Natural killer cell (primary cell): ENCODE measurements at places on chromosomes 3 and 15.

GRCh38 chr3:169999433-169999832 lies 32.8 kb downstream of the SEC62 start:
- no peak overlapping the region for H3K4me3 ChIP-seq
- no peaks in the 10 kb centered on the region for H3K27me3 ChIP-seq
- H3K27ac ChIP-seq = no peak overlapping the region
- no peak for DNase-seq
- peaks cover 14% of the 10 kb centered on the region for H3K36me3 ChIP-seq
- H3K4me1 ChIP-seq = no peaks in the 10 kb centered on the region

DNA sequence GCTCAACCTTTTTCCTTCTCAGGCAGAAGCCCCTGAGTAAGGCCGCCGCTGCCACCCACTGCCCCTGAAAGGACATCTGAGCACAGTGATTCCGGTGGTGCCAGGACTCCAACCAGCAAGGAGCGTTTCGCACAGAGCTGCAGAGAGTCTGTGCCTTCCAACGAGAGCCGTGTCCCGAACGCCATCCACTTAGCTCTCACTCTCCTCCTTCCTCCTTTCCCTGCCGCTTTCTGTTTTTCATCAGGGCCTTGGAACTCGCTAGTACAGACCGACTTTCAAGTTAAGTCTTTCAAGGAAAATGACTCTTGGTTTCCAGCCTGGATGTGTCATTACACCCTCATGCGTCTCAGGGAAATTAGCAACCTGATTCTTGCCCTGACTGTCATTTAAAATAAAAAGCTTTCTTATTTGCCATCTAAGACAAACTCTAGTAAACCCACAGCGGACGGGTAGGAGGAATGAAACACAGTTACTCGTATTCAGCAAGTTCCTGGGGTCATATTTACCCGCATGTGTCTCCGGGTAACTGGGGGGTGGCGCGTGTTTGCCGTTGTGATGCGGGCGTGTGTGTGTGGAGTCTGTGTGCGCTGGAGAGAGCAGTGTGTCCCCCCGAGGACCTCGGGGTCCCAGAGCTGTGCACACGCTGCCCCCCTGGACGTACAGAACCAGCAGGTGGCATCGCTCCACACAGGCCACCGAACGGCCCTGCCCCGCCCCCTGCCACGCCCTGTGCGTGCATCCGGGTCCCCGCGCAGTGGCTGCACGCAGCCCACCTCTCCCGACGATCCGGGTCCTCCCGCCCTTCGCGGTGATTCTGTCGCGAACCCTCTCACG lies 30.4 kb upstream of the ALDH1A3 start:
- H3K27ac ChIP-seq = no peak overlapping the region
- no peaks in the 10 kb centered on the region for H3K36me3 ChIP-seq
- H3K4me3 ChIP-seq = peak overlapping the region; percentile 35
- H3K4me1 ChIP-seq = peaks cover 7% of the 10 kb centered on the region
- peak; percentile 64 for DNase-seq
- H3K27me3 ChIP-seq = peaks cover 7% of the 10 kb centered on the region

GRCh38 chr3:40120806-40121205 lies 188.7 kb upstream of the EIF1B start:
- no peak overlapping the region for H3K4me3 ChIP-seq
- no peaks in the 10 kb centered on the region for H3K36me3 ChIP-seq
- no peak for DNase-seq
- H3K27ac ChIP-seq = no peak overlapping the region
- no peaks in the 10 kb centered on the region for H3K27me3 ChIP-seq
- H3K4me1 ChIP-seq = no peaks in the 10 kb centered on the region

GRCh38 chr3:3853544-3853943 lies 54.3 kb downstream of the LRRN1 start:
- H3K4me1 ChIP-seq = no peaks in the 10 kb centered on the region
- no peaks in the 10 kb centered on the region for H3K27me3 ChIP-seq
- no peak overlapping the region for H3K4me3 ChIP-seq
- no peak overlapping the region for H3K27ac ChIP-seq

DNA sequence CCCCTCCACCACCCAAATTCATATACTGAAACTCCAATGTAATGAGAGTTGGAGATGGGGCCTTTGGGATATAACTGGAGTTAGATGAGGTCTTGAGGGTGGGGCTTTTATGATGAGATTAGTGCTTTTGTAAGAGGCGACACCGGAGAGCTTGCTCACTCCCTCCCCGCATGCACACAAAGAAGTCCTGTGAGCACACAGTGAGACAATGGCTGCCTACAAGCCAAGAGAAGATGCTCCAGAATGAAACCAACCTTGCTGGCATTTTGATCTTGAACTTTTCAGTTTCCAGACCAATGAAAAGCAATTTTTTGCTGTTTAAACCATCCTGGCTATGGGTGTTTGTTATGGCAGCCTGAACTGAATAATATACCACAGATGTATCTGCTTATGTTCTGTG lies 109.0 kb downstream of the SAMMSON start:
- no peak overlapping the region for H3K27ac ChIP-seq
- no peaks in the 10 kb centered on the region for H3K4me1 ChIP-seq
- DNase-seq = no peak
- H3K27me3 ChIP-seq = no peaks in the 10 kb centered on the region

GRCh38 chr3:178669758-178670157 lies 133.5 kb downstream of the KCNMB2 start:
- DNase-seq = no peak
- H3K4me3 ChIP-seq = no peak overlapping the region
- H3K4me1 ChIP-seq = no peaks in the 10 kb centered on the region
- no peaks in the 10 kb centered on the region for H3K36me3 ChIP-seq
- H3K27ac ChIP-seq = no peak overlapping the region

GRCh38 chr3:127409421-127410136 lies 121.7 kb upstream of the PRR20G start:
- no peaks in the 10 kb centered on the region for H3K27me3 ChIP-seq
- H3K4me1 ChIP-seq = no peaks in the 10 kb centered on the region
- no peaks in the 10 kb centered on the region for H3K36me3 ChIP-seq

- H3K36me3 ChIP-seq = no peaks in the 10 kb centered on the region
- no peaks in the 10 kb centered on the region for H3K4me1 ChIP-seq
- no peak for DNase-seq
- H3K27ac ChIP-seq = no peak overlapping the region
- no peak overlapping the region for H3K4me3 ChIP-seq
These were observed 10.3 kb downstream of the LINGO1 start for GRCh38 chr15:77622209-77622933.

GRCh38 chr15:74399511-74400312 lies 32.3 kb upstream of the CYP11A1 start:
- H3K27ac ChIP-seq = peak overlapping the region; percentile 20
- DNase-seq = no peak
- no peaks in the 10 kb centered on the region for H3K27me3 ChIP-seq
- no peaks in the 10 kb centered on the region for H3K36me3 ChIP-seq
- H3K4me1 ChIP-seq = peaks cover 93% of the 10 kb centered on the region

DNA sequence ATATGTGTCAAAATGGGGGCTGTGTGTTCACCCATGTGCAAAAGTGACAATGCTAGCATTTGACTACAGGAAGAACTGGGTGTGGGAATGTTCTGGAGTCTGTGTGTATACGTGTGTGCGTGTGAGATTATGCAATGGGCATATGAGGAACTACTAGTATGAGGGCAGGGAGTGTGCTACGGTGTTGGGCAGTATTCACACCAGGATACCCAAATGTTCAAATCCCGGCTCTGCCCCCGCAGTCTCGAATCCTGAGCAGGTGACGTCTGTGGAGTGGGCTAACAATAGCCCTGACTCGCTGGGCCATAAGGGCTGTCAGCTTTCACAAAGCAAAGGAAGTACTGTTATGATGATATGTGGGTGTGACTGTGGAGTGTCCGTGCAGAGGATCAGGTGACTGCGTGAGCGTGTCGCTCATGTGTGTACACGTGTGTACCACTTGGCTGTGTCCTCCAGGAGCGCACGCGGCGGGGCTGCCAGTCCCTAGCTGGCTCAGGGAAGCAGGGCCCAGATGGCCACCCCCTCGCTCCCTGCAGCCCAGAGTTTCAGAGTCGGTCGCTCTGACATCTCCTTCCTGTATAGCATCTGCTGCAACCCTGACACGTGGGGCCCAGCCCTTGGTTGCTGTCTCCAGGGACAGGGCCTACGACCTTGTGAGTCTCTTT lies 27.2 kb downstream of the IQSEC1 start:
- no peaks in the 10 kb centered on the region for H3K36me3 ChIP-seq
- H3K4me3 ChIP-seq = no peak overlapping the region
- H3K27ac ChIP-seq = peak overlapping the region; percentile 72
- DNase-seq = no peak

DNA sequence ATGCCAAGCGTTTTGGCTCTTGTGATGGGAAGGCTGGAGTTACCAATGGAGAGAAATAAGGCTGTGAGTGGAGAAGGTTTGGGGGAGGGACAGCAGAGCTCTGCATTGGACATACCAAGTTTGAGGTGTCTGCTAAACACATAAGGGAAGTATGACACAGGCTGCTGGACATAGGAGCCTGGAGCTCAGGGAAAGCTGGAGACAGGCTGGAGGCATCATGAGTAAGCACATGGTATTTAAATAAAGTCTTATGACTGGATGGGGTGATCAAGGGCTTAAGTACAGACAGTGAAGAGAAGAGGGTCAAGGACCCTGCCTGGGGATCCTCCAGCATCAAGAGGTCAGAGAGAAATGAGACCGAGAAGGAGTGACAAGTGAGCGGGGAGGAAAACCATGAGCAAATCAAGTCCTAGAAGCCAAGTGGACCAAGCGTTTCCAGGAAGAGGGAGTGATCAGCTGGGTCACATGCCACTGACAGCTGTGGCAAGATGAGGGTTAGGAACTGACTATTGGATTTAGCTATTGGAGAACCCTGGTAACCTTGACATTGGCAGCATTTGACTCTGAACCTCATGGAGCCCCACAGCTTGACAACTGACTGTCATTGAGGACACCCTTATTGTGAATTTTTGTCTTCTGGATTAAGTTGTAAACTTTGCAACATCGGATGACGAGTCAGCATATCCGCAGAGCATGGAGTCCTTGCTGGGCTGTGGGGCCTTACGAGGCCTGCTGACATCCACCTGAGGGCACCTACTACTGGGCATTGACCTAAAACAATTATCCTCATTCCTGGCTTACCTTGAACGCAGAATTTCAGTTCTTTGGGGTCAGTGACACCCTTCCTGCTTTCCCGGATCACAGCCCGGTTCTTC lies 78.7 kb upstream of the ETV5 start:
- DNase-seq = no peak
- no peak overlapping the region for H3K4me3 ChIP-seq
- no peak overlapping the region for H3K27ac ChIP-seq
- peaks cover 23% of the 10 kb centered on the region for H3K4me1 ChIP-seq
- H3K27me3 ChIP-seq = no peaks in the 10 kb centered on the region
- H3K36me3 ChIP-seq = no peaks in the 10 kb centered on the region

DNA sequence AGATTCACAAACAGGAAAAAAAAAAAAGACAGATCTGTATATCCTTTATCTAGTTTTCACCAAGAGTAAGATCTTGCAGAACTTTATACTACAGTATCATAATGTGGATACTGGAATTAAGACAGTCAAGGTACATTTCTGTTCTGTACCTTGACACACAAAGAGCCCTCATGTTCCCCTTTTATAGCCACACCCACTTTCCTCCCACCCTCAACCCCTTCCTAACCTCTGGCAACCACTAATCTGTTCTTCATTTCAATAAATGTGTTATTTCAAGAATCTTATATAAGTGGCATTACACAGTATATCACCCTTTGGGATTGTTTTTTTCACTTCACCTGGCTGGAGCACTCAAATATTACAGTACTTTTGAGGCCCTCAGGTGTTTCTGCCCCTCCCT lies 3.6 kb upstream of the RAB6B start:
- H3K36me3 ChIP-seq = no peaks in the 10 kb centered on the region
- no peak for DNase-seq
- no peak overlapping the region for H3K4me3 ChIP-seq
- no peaks in the 10 kb centered on the region for H3K27me3 ChIP-seq
